ENCODE measurements at places on chromosomes 16 and 17.

- DNase-seq, result no peak
These were observed 74.7 kb upstream of the CDH11 start for GRCh38 chr16:65196420-65197075.

DNA sequence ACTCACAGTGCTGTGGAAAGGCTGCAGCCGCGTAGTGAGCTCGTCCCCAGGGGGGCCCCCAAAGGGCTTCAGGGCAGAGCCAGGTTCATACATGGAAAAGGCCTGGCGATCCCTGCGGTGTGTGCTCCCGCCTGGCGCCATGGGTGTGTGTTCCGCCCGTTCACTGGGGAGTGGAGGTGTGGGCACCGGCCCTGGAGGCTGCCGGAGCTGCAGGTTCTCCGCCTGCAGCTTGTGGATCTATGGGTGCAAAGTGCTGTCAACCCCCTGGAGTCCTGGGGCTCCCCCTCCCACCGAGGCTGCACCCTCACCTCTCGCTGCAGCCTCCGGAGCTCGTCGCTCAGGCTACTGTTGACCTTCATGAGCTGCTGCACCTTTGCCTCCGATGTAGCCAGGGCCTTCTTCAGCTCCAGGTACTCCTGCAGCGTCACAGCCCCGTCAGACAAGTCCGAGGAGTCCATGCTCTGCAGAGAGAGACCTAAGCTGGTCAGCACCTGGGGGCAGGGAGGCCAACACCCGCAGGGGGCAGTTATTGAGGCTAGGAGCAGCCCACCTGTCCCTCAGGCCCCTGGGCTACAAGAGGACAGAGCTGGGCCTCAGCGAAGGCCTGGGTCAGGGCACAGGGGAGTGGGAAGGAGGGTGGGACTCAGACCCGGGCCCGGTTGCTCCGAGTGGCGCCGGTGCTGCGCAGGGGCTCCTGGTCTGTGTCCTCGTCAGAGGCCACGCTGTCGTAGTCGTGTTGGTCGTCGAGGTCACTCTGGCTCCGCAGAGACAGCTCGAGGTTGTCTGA, 7.9 kb downstream of the TP53I13 start:
- DNase-seq, result no peak

GRCh38 chr17:5553479-5553878, 30.8 kb downstream of the NLRP1 start:
- no peak for DNase-seq

- no peak for DNase-seq
These were observed 70.8 kb upstream of the KCTD5 start for GRCh38 chr16:2611499-2611862.

DNA sequence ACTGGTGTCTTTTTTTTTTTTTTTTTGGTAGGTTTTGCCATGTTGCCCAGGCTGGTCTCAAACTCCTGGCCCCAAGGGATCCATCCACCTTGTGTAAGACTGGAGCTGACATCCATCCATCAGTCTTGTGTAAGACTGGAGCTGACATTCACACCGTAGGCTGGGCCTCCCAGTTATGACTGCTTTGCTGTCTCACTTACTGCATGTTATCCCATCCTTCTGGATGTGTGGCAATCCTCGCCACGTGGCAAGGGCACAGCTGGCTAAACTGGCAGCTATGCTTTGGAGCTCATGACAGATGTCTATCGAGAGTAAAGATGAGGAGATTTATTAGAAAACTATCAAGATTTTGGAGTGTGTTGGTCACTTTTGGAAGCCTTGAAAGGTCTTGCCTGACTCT, 115.1 kb downstream of the ABCA8 start:
- DNase-seq, result no peak

GRCh38 chr16:52861614-52862022, 191.1 kb downstream of the CHD9NB start:
- no peak for DNase-seq

DNA sequence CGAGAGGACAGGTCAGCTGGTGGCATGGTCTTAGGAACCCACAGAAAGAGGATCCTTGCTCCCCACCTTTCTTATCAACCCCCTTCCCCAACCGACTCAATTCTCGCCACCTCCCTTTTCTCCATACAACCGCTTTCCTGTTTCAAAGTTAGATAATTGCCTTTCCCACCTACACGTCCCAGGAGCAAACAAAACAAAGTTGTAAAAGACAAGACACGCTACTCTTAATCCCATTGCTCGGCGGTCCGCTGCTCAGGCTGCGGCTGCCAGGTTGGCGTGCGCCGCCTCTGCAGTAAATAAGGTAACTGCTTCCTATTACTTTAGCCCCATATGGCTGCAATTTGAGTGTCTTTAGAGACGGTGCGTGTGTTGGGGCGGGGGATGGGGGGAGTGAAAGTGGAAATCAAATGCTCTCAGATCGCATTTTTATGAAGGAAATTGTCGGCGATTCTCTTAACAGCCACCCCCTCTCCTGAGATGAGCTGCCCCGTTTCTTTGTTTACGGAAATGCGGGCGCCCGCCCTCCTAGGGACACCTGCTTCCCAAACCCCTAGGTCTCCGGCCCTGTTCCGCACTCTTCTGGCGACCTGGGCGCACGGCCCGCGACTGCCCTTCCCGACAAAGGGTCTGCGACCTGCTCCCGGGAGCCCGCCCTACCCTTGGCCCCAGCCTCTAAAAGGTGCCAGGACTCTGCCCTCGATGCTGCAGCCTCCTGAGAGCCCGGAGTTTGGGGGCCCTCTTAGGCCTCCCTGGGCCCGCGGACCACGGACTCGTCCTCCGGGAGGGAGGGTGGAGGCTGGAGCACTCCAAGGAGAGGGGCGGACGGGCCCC, 3.7 kb upstream of the CBX8 start:
- no peak for DNase-seq

DNA sequence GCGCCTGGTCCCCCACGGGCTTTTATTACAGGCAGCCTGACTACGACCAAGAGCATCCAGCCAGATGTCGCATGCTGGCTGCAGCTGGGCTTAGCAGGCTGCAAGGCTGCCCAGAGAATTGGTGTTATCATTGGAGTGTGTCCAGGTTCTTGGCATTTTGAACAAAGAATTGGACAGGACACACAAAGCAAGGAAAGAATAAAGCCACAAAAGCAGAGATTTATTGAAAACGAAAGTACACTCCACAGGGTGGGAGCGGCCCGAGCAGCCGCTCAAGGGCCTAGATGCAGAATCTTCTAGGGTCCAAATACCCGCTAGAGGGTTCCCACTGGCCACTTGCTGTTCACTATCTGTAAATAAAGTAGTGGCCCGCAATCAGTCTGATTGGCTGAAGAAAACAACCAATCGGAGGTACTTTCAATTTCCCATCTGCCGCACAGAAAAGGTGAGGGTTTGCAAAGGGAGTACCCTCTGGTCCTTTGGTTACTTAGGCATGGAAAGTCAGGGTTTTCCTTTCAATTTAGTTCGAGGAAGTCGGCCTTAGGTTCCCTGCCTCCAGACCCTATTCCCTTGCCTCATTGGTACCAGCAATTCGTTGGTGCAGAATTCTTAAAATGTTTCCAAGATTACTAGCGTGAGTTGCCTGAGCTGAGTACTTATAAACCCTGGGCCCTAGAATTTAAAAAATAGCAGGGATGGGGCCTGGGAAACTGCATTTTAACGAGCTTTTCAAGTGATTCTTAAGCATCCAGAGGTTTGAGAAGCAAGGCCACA, 38.5 kb upstream of the CNEP1R1 start:
- DNase-seq, result no peak

- no peak for DNase-seq
These were observed 385.8 kb upstream of the MAF start for GRCh38 chr16:79986352-79986751.

DNA sequence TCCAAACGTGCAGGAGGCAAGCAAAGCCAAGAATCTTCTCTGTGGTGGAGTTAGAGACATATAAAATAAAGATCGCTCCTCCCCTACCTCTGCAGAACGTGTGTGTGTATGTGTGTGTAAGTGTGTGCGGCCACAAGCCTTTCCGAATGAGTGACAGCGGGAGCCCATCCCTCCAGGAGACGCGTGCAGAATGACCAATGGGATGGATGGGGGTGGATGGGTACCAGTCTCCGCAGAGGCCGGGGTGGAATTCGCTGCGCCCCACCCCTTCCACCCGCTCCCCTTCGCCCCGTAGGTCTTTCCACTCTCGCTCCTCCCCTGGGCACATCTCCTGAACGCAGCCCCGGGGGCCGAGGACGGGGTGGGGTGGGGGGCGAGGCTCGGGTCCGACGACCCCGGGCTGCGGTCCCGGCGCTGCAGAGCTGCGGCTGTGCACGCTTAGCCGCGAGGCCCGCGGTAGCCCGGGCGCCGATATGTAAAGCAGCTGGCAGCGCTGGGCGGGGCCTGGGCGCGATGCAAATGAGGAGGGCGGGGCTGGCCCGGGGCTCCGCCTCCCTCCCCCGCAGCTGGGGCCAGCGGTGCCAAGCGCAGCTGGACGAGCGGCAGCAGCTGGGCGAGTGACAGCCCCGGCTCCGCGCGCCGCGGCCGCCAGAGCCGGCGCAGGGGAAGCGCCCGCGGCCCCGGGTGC, at the start of gene PRKCB:
Gene PRKCB (plus strand): TSS at position 594 of the 688 bp plus-strand sequence.
- peak; percentile 85 for DNase-seq

DNA sequence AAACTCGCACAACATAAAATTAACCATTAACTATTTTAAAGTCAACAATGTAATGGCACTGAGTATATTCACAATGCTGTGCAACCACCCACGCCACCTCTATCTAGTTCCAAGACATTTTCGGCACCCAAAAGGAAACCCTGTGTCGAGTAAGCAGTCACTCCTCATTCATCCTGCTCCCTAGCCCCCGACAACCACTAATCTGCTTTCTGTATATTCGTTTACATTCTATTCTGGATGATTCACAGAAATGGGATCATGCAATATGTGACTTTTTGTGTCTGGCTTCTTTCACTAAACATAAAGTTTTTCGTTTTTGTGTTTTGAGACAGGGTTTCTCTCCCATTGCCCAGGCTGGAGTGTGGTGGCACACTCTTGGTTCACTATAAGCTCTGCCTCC, 42.2 kb upstream of the HAPSTR1 start:
- no peak for DNase-seq
